ENCODE measurements at places on chromosomes 2 and 18.

DNA sequence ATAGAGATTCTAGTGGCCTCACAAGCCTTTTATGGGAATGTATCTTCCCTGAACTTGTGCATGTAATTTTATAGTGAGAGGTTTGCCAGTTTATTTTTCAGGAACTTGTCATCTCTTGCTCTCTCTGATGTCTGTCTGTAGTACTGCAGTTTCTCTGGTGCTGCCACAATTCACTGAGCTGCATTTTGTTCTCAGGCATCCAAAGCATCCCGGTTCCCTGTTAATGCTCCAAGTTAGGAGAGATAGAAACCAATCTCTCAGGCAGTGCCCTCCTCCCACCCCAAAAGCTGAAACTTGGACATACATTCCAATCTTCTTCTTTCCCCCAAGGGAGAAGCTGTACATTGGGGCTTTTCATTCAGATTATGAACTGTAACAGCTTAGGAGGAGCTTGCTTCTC, 30.1 kb upstream of the GRB14 start:
- DNase-seq, result no peak

- no peak for DNase-seq
Measured at GRCh38 chr2:10285556-10286198, 17.0 kb upstream of the HPCAL1 start.

- DNase-seq, result no peak
Measured at GRCh38 chr2:222576171-222577081, 79.5 kb downstream of the FARSB start.

DNA sequence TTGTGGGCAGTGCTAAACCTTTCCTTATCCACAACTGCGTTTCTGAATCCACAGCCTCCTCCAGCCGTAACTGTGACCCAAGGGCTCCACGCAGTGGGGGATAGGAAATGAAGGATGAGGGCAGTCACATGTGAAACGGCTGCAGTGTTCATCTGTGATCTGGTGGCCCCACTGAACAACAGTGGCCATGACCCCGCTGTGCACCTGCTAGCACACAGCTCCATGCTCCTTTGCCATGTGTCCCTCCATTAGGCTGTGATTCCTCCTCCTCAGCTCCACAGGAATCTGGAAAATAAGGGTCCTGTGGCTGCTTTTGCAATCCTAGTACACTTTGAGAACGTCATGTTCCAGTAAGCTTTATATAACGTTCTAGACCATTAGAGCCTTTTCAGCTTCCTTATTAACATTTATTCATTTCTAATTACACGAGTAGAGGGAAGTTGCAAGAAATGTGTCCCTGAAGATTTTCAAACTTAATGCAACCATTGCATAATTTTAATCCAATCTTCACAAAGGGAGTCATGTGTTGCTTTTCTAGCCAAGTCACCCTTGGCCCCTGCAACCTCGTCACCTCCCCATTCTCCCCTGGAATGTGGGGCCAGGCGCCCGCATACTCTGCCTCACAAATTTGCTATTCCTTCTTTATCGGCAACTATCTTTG, 7.1 kb upstream of the NAPG start:
- DNase-seq, result no peak

- DNase-seq, result no peak
Measured at GRCh38 chr18:3747176-3747973, 297.4 kb downstream of the TGIF1 start.

All from AG09309 (cell line).